ENCODE measurements at places on chromosomes 2 and 18.

- peaks cover 9% of the 10 kb centered on the region for H3K4me1 ChIP-seq
- no peaks in the 10 kb centered on the region for H3K27me3 ChIP-seq
- H3K4me3 ChIP-seq = no peak overlapping the region
- no peak for DNase-seq
Measured at GRCh38 chr18:6755107-6755506, 25.6 kb downstream of the ARHGAP28 start.

GRCh38 chr2:177756336-177756735 lies 316.2 kb downstream of the PDE11A start:
- peaks cover 20% of the 10 kb centered on the region for H3K4me1 ChIP-seq
- H3K36me3 ChIP-seq = no peaks in the 10 kb centered on the region
- no peak overlapping the region for H3K4me3 ChIP-seq
- no peaks in the 10 kb centered on the region for H3K27me3 ChIP-seq

DNA sequence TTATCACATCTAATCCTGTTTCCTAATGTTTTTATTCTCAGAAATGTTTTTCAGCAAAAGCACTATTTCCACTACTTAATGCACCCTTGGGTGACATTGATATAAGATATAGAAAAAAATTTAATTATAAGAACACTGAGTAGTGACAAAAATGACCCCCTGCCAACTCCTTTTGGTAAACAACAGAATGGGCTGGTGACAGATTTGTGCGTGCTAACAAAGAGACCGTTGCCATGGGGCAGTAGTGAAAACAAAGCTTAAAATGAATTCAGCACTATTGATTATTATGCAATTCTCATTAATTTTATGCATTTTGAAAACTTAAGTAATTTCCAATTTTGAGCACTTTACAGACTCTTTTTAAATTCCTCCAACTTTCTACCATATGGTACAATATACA lies 33.1 kb downstream of the RDH14 start:
- H3K4me3 ChIP-seq = no peak overlapping the region
- no peaks in the 10 kb centered on the region for H3K4me1 ChIP-seq
- H3K36me3 ChIP-seq = no peaks in the 10 kb centered on the region
- no peaks in the 10 kb centered on the region for H3K27me3 ChIP-seq

GRCh38 chr2:174730698-174731018 lies 33.6 kb downstream of the CHRNA1 start:
- H3K36me3 ChIP-seq = no peaks in the 10 kb centered on the region
- H3K4me3 ChIP-seq = peak overlapping the region; percentile 42
- DNase-seq = no peak

DNA sequence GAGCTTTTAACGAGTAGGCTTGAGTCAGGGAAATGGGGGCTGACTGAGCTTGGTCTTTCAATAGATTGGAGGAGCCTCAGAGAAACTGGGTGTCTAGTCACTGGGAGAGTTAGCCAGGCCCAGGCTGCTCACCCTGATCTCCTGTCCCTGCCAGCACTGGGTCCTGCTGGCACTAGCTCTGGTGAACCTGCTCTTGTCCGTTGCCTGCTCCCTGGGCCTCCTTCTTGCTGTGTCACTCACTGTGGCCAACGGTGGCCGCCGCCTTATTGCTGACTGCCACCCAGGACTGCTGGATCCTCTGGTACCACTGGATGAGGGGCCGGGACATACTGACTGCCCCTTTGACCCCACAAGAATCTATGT lies 720 bp downstream of the KRTCAP3 start:
- H3K27me3 ChIP-seq = no peaks in the 10 kb centered on the region
- peak overlapping the region; percentile 50 for H3K4me3 ChIP-seq
- H3K4me1 ChIP-seq = peaks cover 24% of the 10 kb centered on the region

- H3K27me3 ChIP-seq = peaks cover 39% of the 10 kb centered on the region
- H3K27ac ChIP-seq = no peak overlapping the region
- H3K36me3 ChIP-seq = no peaks in the 10 kb centered on the region
- no peak for DNase-seq
Measured at GRCh38 chr2:212539072-212539880, 674 bp upstream of the ERBB4 start.

- H3K36me3 ChIP-seq = no peaks in the 10 kb centered on the region
- no peak overlapping the region for H3K27ac ChIP-seq
- no peak overlapping the region for H3K4me3 ChIP-seq
- DNase-seq = no peak
- no peaks in the 10 kb centered on the region for H3K4me1 ChIP-seq
Measured at GRCh38 chr2:7191932-7192331, 274.7 kb downstream of the RNF144A start.

DNA sequence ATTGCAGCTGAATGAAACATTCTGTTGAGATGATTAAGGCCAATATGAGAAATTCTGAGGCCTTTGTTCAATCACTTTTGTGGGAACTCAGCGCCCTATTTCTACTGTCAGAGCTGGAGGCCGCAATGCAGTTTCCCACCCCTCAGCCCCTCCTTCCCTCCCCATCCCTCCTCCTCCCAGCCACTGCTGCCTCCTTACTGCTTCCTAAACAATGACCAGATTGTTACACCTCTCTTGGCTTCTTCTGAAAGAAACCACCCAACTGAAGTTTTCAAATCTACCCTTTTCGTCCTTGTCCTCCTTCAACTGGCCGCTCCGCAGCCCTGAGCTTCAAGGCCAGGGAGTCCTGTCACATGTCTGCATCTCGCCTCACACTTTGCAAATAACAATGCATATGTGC lies 36.7 kb upstream of the MAPK4 start:
- peaks cover 3% of the 10 kb centered on the region for H3K27me3 ChIP-seq
- no peaks in the 10 kb centered on the region for H3K4me1 ChIP-seq
- no peak overlapping the region for H3K27ac ChIP-seq
- H3K4me3 ChIP-seq = no peak overlapping the region

- no peaks in the 10 kb centered on the region for H3K36me3 ChIP-seq
- H3K27ac ChIP-seq = no peak overlapping the region
- H3K27me3 ChIP-seq = no peaks in the 10 kb centered on the region
- H3K4me1 ChIP-seq = no peaks in the 10 kb centered on the region
Measured at GRCh38 chr2:139478165-139478914, 698.1 kb upstream of the NXPH2 start.

DNA sequence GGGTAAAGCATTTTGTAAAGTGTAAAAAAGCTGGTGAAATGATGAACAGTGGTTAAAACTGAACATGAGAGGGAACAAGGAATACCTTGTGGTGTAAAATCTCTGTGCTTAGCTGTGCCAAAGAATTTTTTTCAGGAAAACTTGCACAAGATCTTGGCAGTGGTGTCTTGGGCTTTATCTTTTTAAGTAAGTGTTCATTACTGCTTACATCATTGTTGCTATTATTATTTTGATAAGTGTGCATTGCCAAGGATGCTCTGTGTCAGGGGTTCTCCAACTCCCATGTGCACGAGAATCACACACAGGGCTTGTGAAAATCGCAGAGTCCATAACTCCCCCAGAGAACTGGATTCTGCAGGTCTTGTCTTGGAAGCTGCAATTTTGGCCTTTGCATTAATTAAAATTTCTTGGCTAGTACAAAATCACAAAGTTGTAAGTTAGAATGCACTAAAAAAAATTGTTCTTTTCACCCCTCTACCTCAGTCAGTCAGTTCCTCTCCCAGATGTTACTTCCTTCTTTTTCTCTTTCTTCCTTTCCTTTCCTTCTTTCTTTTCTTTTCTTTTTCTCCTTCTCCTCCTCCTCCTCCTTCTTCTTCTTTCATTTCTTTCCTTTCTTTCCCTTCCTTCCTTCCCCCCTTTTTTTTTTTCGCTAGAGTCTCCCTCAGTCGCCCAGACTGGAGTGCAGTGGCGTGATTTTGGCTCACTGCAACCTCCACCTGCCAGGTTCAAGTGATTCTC lies 37.8 kb downstream of the GATA6 start:
- H3K4me3 ChIP-seq = no peak overlapping the region
- DNase-seq = no peak

GRCh38 chr2:36858551-36859365 lies 107.6 kb downstream of the STRN start:
- no peak overlapping the region for H3K4me3 ChIP-seq
- no peaks in the 10 kb centered on the region for H3K4me1 ChIP-seq
- no peaks in the 10 kb centered on the region for H3K27me3 ChIP-seq
- peaks cover 37% of the 10 kb centered on the region for H3K36me3 ChIP-seq
- H3K27ac ChIP-seq = no peak overlapping the region

DNA sequence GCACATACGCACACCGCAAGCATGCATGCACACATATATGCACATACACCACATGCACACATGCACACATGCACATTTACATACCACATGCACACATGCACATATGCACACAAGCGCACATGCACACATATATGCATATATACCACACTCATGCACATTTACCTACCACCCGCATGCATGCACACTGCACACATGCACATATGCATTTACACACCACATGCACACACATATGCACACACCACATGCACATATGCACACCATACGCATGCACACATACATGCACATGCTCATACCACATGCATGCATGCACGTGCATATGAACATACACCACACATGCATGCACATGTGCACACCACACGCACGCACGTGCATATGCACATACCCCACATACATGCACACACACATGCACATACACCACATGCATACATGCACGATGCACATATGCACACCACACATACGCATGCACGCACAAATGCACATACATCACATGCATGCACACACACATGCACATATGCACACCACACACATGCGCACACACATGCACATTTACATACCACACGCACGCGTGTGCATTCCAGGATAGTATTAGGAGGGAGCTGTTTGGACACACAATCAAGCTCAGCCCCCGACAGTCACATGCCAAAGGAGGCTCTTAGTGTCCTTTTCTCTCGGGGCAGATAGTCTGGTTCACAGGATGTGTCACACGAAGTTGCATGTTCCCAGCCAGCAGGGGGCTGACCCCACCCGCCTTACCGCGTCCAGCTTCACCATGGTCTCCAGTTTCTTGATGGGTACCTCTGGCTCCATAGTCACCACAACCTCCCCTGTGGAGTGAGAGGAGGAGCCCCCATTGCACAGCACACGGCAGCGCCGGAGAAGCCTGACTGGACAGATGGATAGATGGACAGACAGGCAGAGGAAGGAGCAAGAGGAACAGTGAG lies 5.9 kb downstream of the OTOF start:
- H3K27ac ChIP-seq = no peak overlapping the region
- no peak overlapping the region for H3K4me3 ChIP-seq
- H3K36me3 ChIP-seq = no peaks in the 10 kb centered on the region
- no peak for DNase-seq

- no peak overlapping the region for H3K4me3 ChIP-seq
- H3K36me3 ChIP-seq = no peaks in the 10 kb centered on the region
- no peak overlapping the region for H3K27ac ChIP-seq
- no peaks in the 10 kb centered on the region for H3K27me3 ChIP-seq
Measured at GRCh38 chr2:173706936-173707335, 258.2 kb downstream of the SP3 start.

- DNase-seq = peak; percentile 50
- H3K27ac ChIP-seq = no peak overlapping the region
- H3K4me1 ChIP-seq = peaks cover 7% of the 10 kb centered on the region
- H3K27me3 ChIP-seq = peaks cover 6% of the 10 kb centered on the region
- no peak overlapping the region for H3K4me3 ChIP-seq
- no peaks in the 10 kb centered on the region for H3K36me3 ChIP-seq
Measured at GRCh38 chr2:128589681-128590080, 271.0 kb upstream of the HS6ST1 start.

DNA sequence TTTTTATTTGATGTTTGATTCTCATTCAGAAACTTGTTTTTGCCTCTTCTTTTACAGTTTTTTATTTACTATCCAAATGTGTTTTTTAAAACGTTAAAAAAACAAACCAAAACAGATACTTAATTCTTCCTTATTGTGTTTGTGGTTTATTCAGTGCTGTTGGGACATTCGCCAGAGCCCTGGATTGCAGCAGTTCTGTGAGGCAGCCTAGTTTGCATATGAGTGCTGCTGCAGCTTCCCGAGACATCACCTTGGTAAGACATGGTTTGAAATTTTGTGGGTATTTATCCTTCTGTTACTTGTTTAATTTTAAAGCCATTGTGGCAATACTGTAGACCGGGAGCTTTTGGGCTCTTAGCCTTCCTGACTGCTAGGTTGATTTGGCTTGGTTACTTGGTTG lies 91.2 kb downstream of the MTA3 start:
- no peak for DNase-seq
- H3K36me3 ChIP-seq = peaks cover 12% of the 10 kb centered on the region
- H3K27ac ChIP-seq = no peak overlapping the region
- H3K4me3 ChIP-seq = no peak overlapping the region

DNA sequence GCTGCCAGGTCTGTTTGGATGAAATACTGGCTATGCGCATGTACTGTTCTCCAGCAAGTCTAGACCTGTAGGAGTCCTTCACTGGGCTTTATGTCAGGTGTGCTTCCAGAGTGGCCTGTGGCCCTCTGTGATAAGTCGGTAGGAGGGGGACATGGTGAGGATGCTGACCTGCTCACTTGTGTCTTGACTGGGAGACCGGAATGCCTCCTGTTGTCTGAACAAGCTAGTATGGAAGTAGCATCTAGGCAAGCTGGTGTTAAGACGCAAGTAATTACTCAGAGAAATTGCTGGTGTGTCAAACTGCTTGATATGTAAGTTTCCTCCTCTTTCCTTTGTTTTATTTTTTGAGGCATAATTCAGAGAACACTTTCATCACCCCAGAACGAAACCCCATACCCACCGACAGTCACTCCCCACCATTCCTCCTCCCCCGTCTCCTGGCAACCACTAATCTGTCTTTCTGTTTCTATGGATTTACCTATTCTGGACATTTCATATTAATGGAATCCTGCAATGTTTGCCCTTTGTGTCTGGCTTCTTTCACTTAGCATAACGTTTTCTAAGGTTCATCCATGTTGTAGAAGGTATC lies 76.4 kb downstream of the TMEM247 start:
- DNase-seq = no peak
- H3K27ac ChIP-seq = no peak overlapping the region
- H3K4me1 ChIP-seq = peaks cover 15% of the 10 kb centered on the region
- H3K27me3 ChIP-seq = no peaks in the 10 kb centered on the region
- peaks cover 15% of the 10 kb centered on the region for H3K36me3 ChIP-seq

GRCh38 chr18:76493213-76494161 lies 1.6 kb downstream of the ZNF516 start:
- H3K4me1 ChIP-seq = peaks cover 42% of the 10 kb centered on the region
- peak overlapping the region; percentile 84 for H3K4me3 ChIP-seq
- no peak for DNase-seq
- H3K27me3 ChIP-seq = no peaks in the 10 kb centered on the region
- H3K36me3 ChIP-seq = no peaks in the 10 kb centered on the region

DNA sequence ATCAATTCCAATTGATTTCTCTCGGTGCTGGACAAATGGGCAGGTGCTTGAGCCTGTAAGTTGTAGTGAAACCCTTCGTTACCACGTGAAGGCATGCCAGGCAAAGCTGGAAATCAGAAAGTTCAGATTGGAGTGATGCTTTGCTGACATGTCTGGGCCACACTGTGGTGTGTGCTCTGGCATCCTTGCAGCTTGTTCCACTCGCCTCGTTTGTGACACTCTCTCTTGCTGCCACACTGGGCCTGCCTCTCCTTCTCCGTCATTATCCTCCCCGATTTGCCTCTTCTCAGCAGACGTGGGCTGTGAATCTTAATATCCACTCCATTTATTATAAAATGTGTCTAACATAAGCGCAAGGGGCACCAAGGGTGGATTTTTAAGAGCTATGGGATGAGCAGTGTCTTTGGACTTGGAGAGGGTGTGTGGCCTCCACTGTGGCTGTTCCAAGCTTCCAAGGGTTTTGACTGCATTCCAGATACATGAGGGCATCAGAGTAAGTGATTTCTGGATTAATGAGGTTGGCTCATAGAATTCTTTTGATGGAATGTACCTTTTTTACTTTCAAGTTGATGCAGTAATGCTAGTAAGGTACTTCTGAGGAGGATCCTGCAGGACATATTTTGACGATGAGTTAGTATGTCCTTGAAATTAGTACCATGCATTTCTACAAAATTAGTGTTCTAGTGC lies 238.8 kb downstream of the TPGS2 start:
- H3K27me3 ChIP-seq = no peaks in the 10 kb centered on the region
- H3K36me3 ChIP-seq = no peaks in the 10 kb centered on the region
- no peak for DNase-seq

GRCh38 chr2:193966590-193966989 lies 1690.4 kb upstream of the SLC39A10 start:
- H3K36me3 ChIP-seq = no peaks in the 10 kb centered on the region
- no peak for DNase-seq
- H3K4me3 ChIP-seq = no peak overlapping the region
- H3K4me1 ChIP-seq = no peaks in the 10 kb centered on the region
- H3K27me3 ChIP-seq = no peaks in the 10 kb centered on the region

All from suprapubic skin (tissue), 4 donors.